ENCODE measurements at places on chromosomes 1 and 21.

DNA sequence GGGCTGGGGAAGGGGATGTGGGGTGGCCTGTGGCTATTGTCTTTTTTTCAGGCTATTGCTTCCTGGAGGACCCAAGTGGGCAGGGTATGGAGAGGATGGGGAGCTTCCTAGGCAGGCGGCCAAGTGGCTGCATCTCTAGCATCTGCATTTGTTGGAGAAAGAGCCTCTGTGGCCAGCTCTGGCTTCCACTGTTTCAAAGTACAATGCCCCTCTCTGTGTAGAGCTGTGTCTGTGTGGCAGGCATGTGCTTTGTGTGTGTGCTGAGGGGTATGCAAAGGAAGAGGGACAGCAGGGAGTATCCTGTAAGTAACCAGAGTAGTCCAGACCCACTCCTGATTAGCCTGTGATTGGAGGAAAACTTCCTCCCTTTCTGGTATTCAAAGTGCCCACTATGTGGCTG lies 40.6 kb downstream of the KCNA2 start:
- DNase-seq = no peak

DNA sequence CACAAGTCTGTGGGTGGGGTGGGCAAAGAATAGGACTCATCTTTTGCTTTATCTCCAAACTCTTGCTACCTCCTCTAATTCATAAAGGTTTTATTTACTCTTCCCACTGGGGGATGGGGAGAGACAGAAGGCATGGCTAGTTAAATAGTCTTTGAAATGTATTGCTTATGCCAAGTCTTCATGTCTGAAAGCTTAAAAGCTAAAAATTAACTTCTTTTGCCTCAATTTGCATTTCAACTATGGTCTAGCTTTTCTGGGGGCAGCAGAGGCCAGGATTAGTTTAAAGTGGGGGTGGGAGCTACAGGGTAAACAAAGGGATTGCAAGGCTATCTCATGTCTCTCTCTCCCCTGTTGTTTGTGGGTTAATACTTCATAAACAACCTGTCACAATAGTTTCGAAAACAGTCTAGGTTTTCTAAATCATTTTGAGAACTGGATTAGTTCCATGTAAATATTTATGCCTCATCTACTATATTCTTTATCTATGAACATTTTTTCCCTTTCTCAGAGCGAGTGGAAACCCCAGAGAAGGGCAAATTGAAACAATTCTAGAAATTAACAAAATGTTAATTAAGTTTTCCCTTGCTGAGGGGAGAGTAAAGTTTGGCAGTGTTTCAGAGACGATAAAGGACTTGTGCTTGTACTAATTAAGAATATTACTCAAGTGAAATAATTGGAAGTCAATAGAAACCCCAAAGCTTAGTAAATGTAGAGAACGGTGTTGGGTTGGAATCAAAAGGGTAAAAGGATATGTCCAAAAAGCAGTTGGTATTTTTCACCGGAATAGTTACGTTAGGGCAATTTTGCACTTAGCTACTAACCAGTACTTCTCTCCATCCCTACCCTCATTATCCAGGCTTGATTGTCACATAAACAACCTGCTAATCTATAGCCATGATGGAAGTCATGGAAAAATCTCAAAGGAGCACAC lies 182.2 kb downstream of the GIPC2 start:
- DNase-seq = no peak

GRCh38 chr1:234875953-234876855 lies 252.4 kb downstream of the TOMM20 start:
- peak; percentile 40 for DNase-seq

DNA sequence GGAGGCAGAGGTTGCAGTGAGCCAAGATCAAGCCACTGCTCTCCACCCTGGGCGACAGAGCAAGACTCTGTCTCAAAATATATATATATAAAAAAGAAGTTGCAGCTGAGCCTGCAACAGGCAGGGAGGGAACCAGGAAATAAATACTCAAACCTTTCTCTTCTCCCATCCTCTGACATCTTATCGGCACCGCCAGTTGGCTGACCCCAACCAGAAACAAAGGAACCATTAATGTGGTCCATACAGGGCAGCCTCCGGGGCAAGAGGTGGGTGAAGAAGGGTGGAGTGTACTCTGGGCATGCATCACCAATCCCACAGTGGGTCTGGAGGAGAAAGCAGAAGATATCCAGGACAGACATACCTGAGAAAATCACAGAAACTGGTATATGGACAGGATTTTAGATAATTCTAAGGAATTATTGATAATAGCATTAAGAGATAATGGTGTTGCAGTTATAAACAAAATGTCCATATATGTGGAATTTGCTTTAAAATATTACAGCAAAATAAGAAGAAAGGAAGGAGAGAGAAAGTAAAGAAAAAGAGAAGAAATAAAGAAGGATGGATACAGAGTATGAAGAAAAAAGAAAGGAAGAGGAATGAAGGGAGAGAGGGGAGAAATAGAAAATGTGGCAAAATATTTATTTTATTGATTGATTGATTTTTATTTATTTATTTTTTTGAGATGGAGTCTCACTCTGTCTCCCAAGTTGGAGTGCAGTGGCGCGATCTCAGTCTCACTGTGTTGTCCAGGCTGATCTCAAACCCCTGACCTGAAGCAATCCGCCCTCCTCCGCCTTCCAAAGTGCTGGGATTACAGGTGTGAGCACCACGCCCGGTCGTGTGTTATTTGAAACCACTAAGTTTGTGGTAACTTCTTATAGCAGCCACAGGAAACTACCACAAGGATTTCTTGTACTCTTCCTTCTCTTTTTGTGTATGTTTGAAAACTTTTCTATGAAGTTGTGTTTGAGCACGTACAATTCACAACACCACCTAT lies 4.1 kb upstream of the PTAFR start:
- DNase-seq = no peak

GRCh38 chr1:201142011-201142848 lies 12.0 kb downstream of the TMEM9 start:
- DNase-seq = no peak

DNA sequence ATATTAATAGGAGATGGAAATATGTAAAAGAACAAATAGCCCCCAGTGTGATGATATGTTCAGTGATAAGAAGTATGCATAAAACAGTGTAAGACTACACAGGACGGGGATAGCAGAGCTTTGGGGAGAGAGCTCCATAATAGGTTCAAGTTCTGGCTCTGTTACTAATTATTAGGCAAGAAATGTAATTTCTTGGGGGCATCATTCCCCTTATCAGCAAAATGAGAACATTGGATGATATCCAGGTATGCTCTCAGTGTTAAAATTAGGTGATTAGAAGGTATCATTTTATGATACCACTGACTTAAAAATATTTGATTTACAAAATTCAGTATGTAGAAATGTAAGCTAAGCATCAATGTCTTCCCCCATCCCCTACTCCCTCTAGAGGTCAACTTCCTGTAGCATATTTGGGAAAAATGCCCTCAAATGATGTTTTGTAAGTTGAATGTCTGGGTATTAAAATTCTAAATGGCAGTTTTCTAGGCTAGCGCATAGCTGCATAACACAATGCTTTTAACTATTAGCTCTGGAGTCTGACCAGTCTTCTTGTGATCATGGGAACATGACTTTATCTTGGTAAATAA lies 585.7 kb upstream of the CAMK1G start:
- DNase-seq = peak; percentile 3

- DNase-seq = no peak
Observed at GRCh38 chr1:150221552-150221951, 14.4 kb downstream of the ANP32E start.

DNA sequence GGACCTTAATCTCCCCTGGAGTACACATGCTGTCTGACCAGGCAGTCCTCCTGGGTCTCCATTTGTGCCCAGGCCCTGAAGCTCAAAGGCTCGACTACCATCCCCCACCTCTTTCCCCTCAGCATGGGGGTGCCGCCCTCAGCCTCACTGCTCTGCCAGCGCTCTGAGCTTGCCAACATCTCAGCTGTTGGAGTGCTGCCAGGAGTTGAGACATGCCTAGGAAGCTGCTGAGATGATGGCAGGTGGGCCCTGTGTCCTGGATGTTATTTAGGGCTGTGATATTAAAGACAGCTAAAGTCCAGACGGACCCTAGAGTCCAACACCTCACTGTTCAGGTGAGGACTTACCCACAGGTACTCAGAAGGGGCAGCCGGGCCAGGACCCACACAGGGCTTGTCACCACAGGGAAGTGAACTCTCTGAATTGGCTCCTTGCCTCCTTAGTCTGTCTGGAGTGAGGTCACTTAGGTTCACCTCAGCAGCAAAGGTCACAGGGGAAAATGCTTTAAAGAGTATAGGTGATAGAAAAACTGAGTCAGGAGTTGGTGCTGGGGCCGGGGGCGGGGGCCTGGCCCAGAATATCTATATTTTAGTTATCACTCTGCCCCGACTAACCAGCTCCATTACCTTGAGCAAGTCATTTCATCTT lies 19.7 kb upstream of the KCNC4 start:
- no peak for DNase-seq

DNA sequence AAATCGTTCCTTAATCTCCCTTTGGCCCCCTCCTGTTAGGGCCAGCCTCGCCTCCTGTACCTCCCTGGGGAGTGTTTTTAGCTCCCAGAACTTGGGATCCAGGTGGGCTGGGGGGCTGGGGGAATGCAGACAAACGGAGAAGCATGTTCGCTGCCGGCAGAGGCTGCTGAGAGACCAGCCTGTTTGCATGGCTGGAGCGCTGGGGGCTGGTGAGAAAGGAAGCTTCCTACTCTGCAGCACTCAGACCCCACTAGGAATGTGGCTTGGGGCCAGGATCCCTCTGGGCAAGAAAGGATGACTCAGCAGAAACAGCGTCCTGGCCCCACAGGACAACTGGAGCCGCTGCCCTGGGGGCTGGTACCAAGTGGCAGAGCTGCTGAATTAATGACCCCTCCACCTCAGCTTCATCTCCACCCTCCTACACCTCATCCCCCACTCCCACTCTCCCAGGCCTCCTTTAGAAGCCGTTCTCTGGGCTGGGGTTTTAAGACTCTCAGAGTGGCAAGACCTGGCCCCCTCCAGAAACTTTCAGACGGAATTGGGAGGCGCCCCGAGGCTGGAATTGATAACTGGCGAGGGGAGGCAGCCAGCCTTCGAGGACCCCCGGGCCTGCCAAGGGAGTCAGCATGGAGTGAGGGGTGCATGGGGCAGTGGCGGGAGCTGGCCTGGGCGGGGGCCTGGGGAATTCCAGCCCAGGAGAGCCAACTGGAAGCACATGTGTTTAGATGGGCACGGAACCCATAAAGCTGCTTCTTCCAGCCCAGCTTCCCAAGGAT lies 28.5 kb upstream of the EPS8L3 start:
- DNase-seq = peak; percentile 86

- no peak for DNase-seq
Observed at GRCh38 chr1:54571326-54571725, 23.3 kb downstream of the ACOT11 start.

DNA sequence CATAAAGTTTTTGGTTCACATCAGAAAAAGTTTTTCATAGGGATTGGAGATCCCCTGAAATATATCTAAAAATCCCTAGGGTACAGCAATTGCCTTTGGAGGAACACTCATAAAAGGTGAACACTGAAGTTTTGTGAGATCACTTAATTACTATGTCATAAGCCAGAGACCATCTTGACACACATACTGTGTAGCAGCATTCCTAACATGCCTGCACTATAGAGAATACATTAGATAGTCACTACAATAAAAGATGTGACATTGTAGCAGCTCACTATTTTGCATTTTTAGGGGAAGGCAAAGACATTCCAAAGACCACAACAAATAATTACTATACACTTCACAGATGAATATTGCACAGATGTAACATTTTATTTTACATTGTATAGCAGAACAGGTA lies 779.9 kb downstream of the KCNT2 start:
- DNase-seq = no peak

GRCh38 chr1:161019751-161020495 lies 1.0 kb downstream of the F11R start:
- no peak for DNase-seq

DNA sequence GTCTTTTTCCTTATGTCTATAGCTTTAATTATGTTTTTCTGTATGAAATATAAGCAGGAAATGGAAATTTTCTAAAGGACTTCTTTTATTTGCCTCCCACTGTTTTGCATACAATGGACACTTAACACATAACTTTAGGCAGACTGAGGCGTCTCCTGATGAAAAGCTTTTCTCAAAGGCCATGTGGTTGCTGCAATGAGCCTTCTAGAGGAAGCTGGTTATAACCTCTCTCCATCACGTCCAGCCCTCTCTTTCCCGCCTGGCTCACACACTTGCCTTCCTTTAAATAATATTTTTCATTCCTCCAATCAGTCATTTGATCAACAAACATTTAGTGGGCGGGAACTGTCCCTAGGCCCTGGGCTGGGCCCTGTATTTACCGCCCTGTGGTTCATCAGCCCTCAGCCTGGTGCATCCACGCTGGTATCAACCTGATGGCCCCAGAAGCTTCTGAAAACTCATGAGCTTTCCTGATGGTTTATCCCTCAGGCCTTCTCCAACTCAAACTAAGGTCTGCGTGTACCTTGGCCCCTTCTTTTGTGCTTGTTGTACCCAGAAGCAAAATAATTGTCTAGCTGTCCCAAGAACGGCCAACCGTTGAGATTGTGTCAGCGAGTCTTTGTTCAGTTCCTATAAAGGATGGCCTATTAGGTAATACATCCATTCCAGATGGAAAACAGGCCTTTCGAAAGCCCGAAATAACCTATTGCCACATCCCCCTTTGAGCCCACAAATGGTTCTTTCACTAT lies 75.3 kb upstream of the LYST start:
- DNase-seq = no peak

DNA sequence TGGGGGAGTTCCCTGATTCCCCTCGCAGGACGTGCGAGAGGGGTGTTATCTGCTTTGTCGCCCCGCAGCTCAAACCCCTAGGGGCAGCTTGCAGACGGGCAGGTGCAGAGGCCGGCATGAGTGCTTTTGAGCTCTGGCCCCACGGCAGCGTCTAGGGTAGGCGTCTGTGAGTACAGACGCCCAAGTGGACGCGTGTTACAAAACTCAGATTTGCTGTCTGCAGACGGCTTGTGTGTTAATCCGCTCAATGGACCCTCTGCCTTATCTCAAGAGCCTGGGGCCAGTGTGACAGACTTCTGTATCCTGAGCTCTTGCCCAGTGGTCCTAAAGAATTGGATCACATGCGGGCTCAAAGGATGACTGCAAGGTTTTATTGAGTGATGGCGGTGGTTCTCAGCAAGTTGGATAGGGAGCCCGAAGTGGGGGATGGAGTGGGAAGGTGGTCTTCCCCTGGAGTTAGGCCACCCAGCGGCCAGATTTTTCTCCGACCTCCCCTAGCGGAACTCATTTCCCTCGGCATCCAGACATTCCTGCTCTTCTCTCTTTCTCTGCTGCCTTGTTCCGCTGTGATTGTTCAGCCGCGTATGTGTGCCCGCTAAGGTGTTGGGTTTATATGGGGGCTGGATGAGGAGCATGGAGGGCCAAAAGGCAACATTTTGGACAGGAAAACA lies 9.4 kb downstream of the CFHR4 start:
- no peak for DNase-seq

GRCh38 chr1:44238660-44239059 lies 25.4 kb downstream of the DMAP1 start:
- no peak for DNase-seq

DNA sequence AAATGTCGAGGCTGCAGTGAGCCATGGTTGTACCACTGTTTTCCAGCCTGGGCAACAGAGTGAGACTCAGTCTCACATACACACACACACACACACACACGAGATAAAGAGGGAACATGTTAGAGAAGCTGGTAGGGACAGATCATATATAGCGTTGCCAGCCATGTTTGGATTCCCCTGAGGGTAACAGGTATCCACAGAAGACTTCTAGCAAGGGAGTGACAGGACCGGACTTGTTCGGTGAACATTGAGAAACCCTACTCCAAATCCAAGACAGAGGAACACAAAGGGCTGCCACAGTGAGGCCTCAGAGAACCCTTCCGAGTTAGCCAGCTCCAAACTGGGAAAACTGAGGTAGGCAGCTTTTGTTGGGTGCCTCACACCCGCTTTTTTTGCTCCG lies 3.7 kb upstream of the SARS1 start:
- no peak for DNase-seq
